HEK293T (cell line): ENCODE measurements at places on chromosomes 12 and 14.

DNA sequence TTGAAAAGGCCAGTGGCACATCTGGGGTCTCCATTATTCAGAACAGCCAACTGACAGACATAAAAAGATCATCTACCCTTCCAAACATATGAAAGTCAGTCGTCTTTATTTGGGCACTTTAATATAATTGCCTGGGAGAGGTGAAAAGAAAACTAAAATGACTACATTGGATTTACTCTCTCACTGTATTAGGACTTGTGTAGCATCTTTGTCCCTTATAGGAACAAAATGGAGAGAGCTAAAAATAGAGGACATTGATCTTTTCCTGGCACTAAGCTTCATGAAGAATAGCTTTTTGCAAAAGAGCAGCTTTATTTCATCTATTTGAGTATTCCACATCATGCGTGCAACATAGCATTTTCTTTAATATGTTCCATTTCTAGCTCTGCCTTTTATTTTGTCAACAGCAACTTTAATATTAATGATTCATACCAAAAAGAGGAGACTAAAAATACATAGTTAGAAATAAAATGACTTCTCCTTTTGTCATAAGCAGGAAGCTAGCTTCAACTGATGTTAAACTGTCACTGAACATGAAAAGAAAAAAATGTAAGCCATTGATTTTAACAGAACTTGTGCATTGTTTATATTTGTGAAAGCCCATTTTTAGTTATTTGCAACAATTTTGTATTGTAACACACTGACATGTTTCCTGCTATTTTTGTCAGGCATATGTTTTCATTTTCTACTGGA lies 254.6 kb downstream of the SEC23A start:
- DNase-seq = no peak

DNA sequence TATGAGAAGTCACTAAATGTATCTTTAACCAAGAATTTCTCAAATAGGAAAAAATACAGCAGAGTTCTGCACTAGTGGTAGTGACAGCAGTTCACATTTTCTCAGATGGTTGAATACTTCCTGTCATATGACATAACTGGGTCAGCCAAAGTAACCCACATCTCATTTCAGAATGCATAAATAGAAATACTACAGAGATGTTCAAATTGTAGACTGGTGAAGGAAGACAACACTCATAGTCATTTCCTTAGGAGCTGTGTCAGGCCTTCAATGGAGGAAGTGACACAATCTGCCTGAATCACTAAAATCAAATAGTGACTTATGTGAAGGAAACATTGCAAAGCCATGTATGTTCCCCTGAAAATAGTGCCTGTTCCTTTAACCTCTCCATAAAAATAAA lies 32.4 kb downstream of the FERMT2 start:
- no peak for DNase-seq

- no peak for DNase-seq
These were observed 124.2 kb downstream of the CACNA1C start for GRCh38 chr12:2177003-2177402.

DNA sequence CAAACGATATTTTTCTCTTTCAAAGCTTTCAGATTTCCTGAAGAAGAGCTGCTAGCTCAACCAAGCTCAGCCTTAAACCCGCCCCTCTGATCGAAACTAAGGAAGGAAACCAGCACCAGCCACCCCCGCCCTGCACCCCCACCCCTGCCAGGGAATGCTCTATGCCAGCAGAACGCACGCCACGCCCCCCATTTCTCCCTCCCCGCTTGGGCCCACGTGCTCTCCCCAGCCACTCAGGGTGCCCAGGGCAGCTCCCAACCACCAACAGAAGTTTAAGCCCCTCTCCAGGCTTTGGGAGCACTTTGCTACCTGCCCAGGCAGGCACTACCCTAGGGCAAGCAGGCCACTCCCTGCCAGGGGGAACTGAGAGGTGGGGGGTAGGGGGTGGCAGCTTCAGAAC lies 18.8 kb upstream of the KRT78 start:
- no peak for DNase-seq

DNA sequence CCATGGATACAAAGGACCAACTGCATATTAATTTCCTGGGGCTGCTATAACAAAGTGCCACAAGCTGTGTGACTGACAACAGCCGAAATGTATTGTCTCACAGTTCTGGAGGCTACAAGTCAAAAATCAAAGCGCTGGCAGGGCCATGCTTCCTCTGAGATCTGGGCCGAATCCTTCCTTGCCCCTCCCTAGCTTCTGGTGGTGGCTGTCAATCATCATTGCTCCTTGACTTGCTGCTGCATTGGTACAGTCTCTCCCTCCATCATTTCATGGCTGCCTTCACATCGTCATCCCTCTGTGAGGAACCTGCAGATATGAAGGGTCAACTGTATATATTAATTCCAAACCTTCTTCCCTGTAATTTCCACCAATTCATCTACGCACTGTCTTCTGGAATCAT lies 118.3 kb downstream of the EXOC5 start:
- no peak for DNase-seq

GRCh38 chr12:6507102-6507998 lies 13.4 kb downstream of the NCAPD2 start:
- no peak for DNase-seq

- no peak for DNase-seq
These were observed 55.8 kb downstream of the GALNT4 start for GRCh38 chr12:89468648-89469326.

GRCh38 chr12:84412226-84412625 lies 500.4 kb downstream of the SLC6A15 start:
- no peak for DNase-seq

DNA sequence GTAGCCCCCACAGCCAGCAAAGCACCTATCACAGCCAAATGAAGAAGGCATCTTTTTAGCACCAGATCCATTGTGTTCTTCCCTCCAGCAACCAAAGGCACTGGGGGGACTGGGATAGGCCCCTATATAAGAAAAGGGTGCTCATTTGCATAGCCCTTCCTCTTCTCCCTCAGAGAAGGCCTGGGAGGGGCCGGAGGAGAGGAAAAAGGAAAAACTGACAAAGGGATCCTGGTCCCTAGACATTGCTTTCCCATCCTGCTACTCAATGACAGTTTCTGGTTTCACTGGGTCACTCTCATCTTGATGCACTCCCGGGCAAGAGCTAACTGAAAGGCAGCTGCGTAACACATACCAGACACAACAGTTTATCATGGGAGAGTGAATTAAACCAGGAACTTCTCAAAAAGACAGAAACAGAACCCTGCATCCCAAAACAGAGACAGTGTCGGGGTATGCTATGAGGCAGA lies at the start of gene PMEL:
Gene PMEL (minus strand): TSS at position 102 of the 467 bp plus-strand sequence. CDS start 31 bp downstream, at position 71.
- no peak for DNase-seq

DNA sequence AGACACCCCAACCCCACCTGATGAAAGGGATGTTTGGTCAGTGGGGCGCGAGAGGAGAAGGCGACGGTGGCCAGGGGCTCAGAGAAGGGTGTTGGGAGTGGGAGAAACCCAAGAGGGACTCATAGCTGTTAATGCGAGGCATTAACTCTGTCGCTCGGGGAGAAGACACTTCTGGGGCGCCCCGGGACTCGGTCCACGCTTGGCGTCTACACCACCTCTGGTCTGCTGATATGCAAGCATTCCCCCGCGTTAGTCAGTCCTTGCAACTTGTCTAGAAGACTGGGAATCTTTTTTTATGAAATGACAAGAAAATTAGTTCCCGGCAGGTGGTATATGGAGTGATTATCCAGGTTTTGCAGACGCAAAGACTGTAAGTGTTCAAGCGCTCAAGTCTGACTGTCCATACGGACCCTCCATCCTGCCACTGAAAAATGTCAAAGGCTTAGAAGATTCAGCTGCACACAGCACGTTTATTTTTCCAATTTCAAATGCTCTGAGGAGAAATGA lies 360 bp upstream of the SLC35F4 start:
- DNase-seq = no peak

GRCh38 chr12:100484891-100485471 lies 11.3 kb downstream of the NR1H4 start:
- DNase-seq = no peak

GRCh38 chr12:67354966-67355365 lies 85.8 kb downstream of the CAND1 start:
- no peak for DNase-seq

DNA sequence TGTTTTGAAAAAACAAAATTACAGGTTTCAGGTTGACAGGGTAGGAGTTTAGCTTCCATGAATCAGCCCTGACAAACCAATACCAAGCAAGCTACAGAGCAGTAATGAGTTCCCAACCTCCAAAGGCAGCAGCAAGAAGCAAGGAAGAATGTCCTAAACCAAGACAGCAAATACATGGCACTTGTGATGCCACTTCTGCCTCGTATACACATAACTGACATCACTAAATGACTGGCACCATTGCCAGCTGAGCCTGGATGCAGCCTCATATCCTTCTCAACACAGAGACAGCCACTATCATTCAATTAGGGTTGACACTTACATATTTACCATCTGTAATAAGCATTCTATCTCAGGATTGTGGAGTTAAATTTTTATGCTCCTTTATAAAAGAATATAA lies 35.0 kb upstream of the MDM1 start:
- no peak for DNase-seq

- DNase-seq = no peak
These were observed 8.0 kb downstream of the NAB2 start for GRCh38 chr12:57096748-57097553.

- no peak for DNase-seq
These were observed 11.9 kb downstream of the NUP37 start for GRCh38 chr12:102107970-102108369.

DNA sequence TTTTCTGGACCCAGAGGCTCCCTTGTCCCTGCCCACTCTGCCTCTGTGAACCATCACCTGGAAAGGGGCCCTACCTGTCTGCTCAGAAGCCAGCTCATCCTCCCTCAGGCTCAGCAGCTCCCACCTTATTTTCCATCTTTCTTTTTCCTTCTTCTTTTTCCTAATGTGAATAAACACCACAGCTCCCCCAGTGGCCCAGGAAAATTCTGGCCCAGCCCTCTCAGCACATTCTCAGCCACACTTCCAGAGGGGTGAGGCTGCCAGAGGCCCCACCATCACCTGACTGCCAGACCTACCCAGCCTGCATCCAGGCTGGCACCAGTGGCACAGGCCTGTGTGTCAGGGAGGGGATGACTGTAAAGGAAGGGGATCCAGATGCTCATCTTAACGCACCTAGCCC lies 23.0 kb downstream of the ZFHX2 start:
- no peak for DNase-seq

GRCh38 chr14:70618314-70618713 lies 17.9 kb upstream of the MED6 start:
- DNase-seq = no peak

GRCh38 chr14:86357876-86358275 lies 827.9 kb downstream of the FLRT2 start:
- DNase-seq = no peak

DNA sequence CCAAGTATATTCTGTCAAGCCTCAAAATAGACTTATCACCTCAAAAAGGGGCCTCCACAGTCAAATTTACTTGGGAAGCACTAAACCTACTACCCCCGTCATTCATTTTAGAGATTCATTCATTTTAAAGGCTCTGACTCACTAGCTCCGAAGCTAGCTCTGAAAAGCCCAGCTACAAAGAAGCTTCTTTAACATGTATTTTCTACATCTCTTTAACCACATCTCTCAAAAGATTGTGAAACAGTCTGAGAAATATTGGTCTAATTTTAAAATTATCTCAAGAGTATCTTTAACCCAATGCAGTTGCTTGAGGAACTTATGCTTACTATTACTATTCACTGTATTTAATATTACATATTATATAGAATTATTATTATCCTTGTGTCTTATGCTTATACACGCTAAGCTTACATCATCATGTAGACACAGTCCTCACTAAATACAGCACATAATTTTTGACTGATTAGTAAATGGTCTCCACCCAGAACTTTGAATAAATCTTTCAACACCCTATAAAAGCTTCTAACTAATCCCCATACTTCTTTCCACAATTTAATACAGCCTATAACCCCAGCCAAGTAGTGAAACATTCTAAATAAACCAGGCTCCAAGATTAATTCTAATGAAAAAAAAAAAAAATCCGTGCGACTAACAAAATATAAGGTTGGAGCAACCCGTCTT lies 7.8 kb downstream of the NT5DC3 start:
- DNase-seq = no peak

GRCh38 chr12:45292486-45293195 lies 76.7 kb downstream of the ANO6 start:
- no peak for DNase-seq

DNA sequence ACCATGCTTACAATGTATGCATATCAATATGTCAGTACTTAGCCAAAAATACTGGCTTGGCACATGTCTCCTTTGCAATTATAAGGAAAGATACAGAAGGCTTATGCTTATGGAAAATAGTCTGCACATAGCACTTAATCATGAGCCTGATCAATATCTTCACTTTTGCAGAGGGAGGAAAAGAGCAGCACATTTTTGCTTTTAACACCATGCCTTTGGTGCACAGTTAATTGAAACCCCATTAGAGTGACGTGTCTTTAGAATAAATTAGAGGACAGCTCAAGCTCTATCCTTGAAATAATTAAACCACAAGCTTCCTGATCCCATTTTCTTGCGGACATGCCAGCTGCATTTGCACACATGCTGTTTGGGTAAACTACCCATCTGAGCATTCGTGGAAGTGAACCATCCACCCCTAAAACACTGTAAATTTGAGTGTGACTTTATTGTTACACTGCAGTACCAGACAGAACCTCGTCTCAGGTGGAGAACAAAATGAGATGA lies 839.9 kb upstream of the MGAT4C start:
- no peak for DNase-seq

DNA sequence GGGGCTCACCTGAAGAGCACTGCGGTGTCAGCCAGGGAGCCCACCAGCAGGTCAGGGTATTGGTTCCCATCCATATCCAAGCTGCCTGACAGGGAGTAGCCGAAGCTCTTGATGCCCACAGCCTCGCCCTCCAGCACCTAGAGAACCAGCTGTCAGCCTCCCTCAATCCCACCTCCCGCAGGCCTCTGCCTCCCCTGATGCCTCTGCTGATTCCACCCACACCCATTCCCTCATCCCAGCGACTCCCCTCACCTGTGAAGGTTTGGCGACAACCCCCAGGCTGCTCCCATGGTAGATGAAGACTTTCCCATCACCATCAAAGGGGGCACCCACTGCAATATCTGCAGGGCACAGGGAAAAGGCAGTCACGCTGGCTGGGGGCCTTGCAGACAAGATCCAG lies 10.0 kb downstream of the ITGA7 start:
- DNase-seq = no peak
